Naive thymus-derived CD8-positive, alpha-beta T cell (primary cell): ENCODE measurements at places on chromosomes 12 and 14. TPM values are rescaled to one million over a fixed set of nuclear protein-coding genes. Genes with fewer than 3 reads are reported as not detected.

The SERPINA9 gene
- total RNA-seq: not detected

The TTC7B gene
- 0.81 TPM for total RNA-seq

The CKAP4 gene
- total RNA-seq: 13.7 TPM

The ZBTB25 gene
- total RNA-seq: 69.7 TPM

The NUP107 gene
- total RNA-seq: 69.9 TPM

The ANO2 gene
- total RNA-seq: not detected

The VPS33A gene
- total RNA-seq: 29.5 TPM

DNA sequence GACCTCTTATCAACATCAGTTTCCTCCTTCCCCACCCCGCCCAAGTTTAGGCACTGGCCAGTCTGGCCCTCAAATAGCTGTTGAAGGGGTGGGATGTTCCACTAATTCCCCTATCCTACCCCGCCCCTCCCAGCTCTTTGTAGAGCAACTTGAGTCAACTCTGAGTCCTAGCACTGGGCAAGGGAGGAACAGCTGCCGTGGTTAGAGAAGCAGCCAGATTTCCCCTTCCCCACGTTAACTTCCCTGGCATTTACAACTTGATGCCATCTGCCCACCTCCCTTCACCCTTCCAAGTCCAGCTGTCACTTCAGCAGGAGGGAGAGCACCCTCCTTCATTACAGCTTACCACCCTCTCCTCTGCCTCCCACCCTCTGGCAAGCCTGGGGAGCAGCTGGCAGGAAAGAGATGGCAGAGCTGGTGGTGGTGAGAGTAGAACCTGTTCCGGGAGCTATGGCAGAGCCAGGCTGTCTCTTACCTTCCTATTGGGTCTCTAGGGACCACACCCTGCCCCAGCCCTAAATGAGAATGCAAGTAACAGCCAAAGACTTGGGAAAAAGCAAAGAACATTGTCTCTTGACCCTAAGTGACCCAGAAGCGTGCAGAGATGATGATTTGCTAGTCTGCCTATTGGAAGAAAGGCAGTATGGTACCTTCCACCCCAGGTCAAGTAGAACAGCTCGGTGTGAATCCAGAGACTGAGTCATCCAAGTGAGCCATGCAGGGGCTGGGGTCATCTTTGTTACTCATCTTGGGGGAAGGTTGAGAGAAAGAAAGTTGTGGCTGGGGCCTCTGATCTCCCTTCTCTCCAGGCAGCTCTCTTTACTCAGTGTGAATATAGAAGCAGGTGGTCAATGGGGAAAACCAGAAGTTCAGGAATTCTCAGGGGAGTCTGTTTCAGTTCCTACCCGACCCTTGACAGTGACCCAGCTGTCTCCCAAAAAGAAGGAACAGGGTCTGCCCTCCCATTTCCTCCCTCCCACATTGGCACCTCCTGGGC is 1.5 kb downstream of the BLOC1S1 start:
- H3K36me3 ChIP-seq: no peaks in the 10 kb centered on the region
- peaks cover 38% of the 10 kb centered on the region for H3K4me1 ChIP-seq
- no peak for DNase-seq

- no peaks in the 10 kb centered on the region for H3K27me3 ChIP-seq
- peaks cover 5% of the 10 kb centered on the region for H3K4me1 ChIP-seq
- peaks cover 26% of the 10 kb centered on the region for H3K36me3 ChIP-seq
- DNase-seq: no peak
- no peak overlapping the region for H3K27ac ChIP-seq
- H3K4me3 ChIP-seq: no peak overlapping the region
Observed at GRCh38 chr14:50741567-50741966, 73.5 kb upstream of the SAV1 start.

DNA sequence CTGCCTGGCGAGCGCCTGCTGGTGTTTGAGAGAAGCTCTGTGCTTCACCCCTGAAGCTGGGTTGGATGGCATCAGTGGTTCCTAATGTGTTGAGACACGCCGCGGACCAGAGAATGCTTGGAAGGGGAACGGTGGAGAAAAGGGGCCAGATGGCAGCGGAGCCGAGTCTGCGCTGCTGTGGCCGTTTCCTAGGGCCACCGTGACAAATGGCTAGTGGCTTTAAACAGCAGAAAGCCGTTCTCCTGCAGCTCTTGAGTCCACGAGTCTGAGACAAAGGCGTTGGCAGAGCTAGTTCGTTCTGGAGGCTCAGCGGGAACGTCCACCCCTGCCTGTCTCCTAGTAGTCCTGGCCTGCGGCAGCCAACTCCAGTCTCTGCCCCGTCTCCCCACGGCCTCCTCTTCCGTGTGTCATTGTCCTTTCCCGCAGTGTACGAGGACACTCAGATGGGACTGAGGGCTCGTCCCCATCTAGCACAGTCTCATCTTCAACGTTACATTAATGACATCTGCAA is 103.6 kb downstream of the ADGRD1 start:
- no peaks in the 10 kb centered on the region for H3K4me1 ChIP-seq
- DNase-seq: no peak

DNA sequence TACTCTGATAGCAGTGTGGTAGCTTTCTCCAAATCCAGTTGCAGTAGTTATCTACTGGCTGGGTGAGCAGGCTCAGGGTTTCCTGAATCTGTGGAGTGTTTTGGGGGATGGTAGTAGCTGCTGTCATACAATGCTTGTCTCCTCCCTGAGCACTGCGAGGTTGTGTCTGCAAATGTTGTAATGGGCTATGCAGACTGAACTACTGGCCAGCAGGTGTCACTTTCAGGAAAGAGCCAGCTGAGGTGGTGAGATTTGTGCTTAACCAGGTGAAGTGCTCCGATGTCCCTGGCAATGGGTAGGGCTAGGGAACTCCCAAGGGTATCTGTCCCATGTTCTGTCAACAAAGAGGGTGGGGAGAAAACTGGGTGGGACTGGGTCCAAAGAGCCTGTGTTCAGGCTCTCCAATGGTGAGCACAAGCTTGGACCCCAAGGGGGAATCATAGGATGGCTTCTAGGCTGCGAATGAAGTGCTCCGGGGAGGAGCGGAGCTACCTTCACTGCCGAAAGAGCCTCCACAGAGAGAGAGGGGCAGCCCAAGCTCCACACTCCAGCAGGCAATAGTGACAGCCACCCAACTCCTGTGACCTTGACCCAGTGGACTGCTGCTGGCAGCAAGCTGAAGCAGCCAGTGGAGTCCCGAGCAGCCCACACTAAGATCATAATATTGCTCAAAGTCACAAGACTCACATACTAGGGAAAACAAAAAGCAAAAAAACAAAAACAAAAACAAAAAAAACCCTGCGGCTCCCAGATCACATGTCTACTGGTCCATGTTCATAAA is 1324.0 kb upstream of the USP15 start:
- peak overlapping the region; percentile 58 for H3K27ac ChIP-seq
- no peaks in the 10 kb centered on the region for H3K36me3 ChIP-seq
- DNase-seq: no peak

- H3K36me3 ChIP-seq: peaks cover 22% of the 10 kb centered on the region
- no peaks in the 10 kb centered on the region for H3K27me3 ChIP-seq
- peak overlapping the region; percentile 2 for H3K27ac ChIP-seq
Observed at GRCh38 chr14:63922696-63923421, 70.1 kb downstream of the SYNE2 start.

- no peaks in the 10 kb centered on the region for H3K36me3 ChIP-seq
- H3K27me3 ChIP-seq: no peaks in the 10 kb centered on the region
- no peaks in the 10 kb centered on the region for H3K4me1 ChIP-seq
- H3K4me3 ChIP-seq: no peak overlapping the region
Observed at GRCh38 chr12:101891462-101891971, 14.1 kb downstream of the DRAM1 start.

- no peaks in the 10 kb centered on the region for H3K36me3 ChIP-seq
- H3K27ac ChIP-seq: no peak overlapping the region
- DNase-seq: no peak
- H3K4me3 ChIP-seq: no peak overlapping the region
- peaks cover 11% of the 10 kb centered on the region for H3K4me1 ChIP-seq
Observed at GRCh38 chr12:116070444-116070843, 207.0 kb downstream of the MED13L start.

DNA sequence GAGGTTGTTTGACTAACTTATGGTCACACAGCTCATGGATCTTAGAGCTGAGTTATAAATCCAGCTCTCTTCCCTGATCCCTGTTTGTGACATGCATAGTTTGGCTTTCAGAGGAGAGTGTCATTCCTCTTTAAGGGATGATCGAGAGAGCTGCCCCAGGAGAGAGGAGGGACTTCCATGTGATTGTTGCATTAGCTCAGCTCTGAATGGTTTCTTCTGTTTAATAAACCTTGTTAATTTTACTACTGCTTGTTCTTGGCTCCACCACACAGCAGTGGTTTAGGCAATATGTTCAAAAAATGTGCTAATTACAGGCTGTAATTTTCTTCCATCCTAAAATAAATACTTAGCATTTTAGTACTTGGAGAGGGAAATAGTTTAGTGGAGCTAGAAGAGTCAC is 152.5 kb downstream of the C12orf75 start:
- DNase-seq: no peak
- H3K4me1 ChIP-seq: no peaks in the 10 kb centered on the region
- no peaks in the 10 kb centered on the region for H3K36me3 ChIP-seq
- no peak overlapping the region for H3K27ac ChIP-seq

DNA sequence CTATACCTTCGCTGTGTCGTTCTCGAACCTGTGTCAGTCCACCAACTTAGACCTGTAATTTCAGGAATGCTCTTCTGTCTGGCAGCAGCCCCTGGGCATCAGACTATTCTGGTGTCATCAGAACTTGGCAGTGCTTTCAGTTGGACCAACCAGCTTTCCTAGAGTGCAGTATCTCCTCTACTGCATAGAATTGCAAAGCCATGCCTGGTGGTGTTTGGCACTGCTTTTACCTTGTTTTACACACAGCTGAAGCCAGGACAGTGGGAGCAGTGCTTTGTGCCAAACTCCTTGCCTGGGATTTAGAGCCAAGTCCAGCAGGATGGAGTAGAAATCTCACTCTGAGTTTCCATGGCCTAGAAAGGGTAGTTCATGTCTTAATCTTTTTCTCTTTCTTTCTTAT is 1.5 kb downstream of the FLVCR2 start:
- H3K27ac ChIP-seq: peak overlapping the region; percentile 49
- DNase-seq: no peak
- peak overlapping the region; percentile 94 for H3K4me3 ChIP-seq
- no peaks in the 10 kb centered on the region for H3K27me3 ChIP-seq

GRCh38 chr14:93688820-93689219 is 99.5 kb downstream of the PRIMA1 start:
- no peak overlapping the region for H3K27ac ChIP-seq
- H3K27me3 ChIP-seq: peaks cover 59% of the 10 kb centered on the region
- no peaks in the 10 kb centered on the region for H3K36me3 ChIP-seq
- no peak for DNase-seq
- H3K4me1 ChIP-seq: no peaks in the 10 kb centered on the region
- H3K4me3 ChIP-seq: no peak overlapping the region

GRCh38 chr14:57692671-57693070 is 173.2 kb downstream of the SLC35F4 start:
- H3K4me3 ChIP-seq: no peak overlapping the region
- H3K27me3 ChIP-seq: peaks cover 3% of the 10 kb centered on the region
- no peak overlapping the region for H3K27ac ChIP-seq
- no peaks in the 10 kb centered on the region for H3K36me3 ChIP-seq
- H3K4me1 ChIP-seq: no peaks in the 10 kb centered on the region

DNA sequence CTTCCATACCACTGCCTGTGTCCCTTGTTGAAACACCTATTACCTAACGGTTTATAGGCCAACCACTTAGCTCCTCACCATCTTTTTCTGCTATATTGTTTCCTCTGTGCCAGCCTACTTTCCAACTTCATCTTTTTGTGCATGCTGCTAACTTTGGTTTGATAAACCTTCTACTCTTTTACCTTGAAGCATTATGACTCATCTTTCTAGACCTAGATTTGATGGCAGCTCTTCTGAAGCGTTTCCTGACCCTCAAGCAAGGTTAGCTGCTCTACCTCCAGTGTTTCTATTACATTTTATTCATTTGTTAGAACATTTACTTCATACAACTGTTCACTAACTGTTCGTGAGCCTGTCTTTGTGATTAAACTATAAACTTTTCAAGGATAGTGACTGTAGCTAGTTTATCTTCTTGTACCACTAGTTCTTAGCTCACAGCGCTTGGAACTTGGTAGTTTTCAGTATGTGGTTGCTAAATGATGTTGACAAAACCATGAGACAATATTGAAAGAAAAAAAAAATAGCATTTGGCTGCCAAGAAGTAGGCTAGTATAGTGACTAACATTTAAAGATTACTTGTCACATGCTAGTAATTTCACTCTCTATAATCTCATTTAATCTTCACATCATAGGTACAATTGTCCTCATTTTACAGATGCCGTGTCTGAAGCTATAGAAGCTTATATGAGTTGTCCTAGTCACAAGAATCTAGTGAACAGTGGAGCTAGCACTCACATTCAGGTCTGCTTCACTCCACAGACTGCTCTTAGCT is 79.5 kb downstream of the APAF1 start:
- no peak overlapping the region for H3K27ac ChIP-seq
- no peaks in the 10 kb centered on the region for H3K27me3 ChIP-seq
- H3K4me1 ChIP-seq: peaks cover 3% of the 10 kb centered on the region
- H3K4me3 ChIP-seq: no peak overlapping the region
- no peak for DNase-seq
- H3K36me3 ChIP-seq: peaks cover 21% of the 10 kb centered on the region

- no peak for DNase-seq
- H3K36me3 ChIP-seq: no peaks in the 10 kb centered on the region
- no peaks in the 10 kb centered on the region for H3K27me3 ChIP-seq
Observed at GRCh38 chr12:24723759-24724158, 225.1 kb downstream of the BCAT1 start.

DNA sequence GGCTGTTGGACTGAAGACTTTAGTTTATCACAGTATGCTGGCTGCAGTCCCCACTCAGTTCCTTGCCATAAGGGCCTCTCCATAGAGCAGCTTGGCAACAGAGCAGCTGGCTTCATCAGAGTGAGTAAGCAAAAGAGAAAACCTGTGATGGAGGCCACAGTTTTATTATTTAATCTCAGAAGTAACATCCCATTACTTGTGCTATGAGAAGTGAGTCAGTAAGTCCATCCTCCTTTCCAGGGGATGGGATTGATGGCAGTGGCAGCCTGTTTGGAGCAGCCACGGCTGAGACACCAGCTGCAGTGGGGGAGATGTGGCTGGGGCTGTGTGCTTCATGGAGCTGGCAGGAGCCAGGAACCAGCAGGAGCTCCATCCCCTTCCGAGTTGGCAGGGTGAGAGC is 138.5 kb upstream of the SRRM4 start:
- no peak overlapping the region for H3K4me3 ChIP-seq
- no peak for DNase-seq
- no peaks in the 10 kb centered on the region for H3K36me3 ChIP-seq
- no peaks in the 10 kb centered on the region for H3K4me1 ChIP-seq
- peaks cover 12% of the 10 kb centered on the region for H3K27me3 ChIP-seq

DNA sequence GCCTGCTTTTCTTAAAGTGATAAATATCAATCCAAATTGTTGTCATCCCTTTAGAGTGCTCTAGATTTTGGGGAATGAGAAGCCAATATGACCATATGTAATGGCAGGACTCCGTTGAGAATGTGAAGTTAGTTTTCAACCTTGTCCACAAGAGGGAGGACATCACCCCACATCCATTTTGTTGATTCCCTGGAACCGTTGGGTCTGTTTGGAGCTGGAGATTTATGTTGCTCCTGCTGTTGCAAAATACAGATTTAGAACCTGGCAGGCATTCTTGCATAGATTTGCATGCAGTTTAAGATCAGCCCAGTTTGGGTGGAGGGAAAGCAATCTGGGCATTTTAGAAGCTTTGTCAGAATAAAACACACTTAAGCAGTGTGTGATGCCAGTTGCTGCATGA is 620.1 kb downstream of the NRXN3 start:
- H3K27me3 ChIP-seq: peaks cover 10% of the 10 kb centered on the region
- DNase-seq: no peak
- no peaks in the 10 kb centered on the region for H3K36me3 ChIP-seq
- H3K4me1 ChIP-seq: no peaks in the 10 kb centered on the region
- H3K27ac ChIP-seq: no peak overlapping the region

GRCh38 chr12:84599539-84599938 is 313.1 kb downstream of the SLC6A15 start:
- no peaks in the 10 kb centered on the region for H3K4me1 ChIP-seq
- DNase-seq: no peak
- H3K4me3 ChIP-seq: no peak overlapping the region
- H3K27ac ChIP-seq: no peak overlapping the region
- no peaks in the 10 kb centered on the region for H3K27me3 ChIP-seq
- no peaks in the 10 kb centered on the region for H3K36me3 ChIP-seq
